Fibroblast of skin of back (primary cell): ENCODE measurements at places on chromosomes 6 and 20.

DNA sequence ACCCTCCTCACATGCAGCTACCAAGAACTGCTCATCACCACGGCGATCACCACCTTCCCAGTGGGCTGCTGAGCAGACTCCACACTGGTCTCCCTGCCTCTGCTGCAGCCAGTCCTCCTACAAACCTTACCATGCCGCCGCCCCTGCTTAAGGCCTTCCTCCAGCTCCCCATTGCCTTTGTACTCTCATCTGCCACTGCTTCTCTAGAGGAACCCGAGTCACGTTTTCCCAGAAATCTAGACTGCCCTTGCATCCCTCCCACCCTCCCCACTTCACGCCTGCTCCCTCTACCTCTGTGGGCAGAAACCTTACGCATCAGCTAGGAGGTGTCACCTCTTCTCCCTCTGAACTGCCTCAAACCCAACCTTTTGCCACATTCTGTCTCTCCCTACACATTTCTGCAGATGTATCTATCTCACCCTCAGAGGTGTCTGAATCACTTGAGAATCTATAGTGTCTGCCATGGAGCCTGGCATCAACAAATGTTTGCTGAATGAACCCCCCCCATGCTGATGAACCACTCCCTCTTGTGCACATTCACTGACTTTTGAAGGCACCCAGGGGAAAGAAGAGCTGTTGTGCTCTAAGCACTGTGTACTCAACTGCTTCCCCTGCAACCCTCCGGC lies 4.3 kb downstream of the E2F1 start:
- no peak for DNase-seq

DNA sequence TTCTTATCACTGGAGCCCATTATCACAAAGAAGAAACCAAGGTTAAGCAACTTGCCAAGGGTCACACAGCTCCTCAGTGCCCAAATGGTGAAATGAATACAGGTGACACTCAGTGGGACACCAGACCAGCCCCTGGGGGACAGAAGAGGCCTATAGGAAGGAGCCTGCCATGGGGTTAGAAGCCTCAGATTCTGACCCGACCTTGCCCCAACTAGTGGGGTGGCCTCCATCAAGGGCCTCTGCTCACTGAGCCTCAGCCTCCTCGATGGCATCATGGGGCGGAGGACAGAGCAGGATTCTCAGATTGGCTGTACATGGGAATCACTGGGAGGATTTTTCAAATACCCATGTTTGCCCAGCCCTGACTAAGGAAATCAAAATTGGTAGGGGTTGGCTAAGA lies 47.6 kb downstream of the MRPL14 start:
- DNase-seq: no peak

DNA sequence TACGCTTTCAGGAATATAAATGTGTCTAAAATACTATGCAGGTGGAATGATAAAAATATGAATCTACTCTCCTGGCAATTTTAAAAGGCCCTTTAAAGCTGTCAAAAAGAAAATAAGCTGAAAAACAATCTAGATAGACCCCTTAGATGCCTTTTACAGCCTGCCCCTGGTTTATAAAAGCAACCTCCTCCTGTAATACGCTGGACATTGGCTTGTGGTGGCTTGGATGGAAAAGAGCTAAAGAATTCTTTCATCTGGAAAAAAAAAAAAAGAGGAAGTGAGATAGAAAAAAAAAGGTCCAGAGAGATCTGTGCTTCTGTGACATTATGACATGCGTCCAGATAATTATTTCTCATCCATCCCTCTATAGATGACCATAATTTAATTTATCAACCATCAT lies 115.9 kb upstream of the NRSN1 start:
- DNase-seq: no peak

GRCh38 chr20:31547017-31547675 lies 32.9 kb downstream of the HM13 start:
- DNase-seq: peak; percentile 88

- no peak for DNase-seq
These were observed 61.0 kb downstream of the SMLR1 start for GRCh38 chr6:130888246-130888645.

DNA sequence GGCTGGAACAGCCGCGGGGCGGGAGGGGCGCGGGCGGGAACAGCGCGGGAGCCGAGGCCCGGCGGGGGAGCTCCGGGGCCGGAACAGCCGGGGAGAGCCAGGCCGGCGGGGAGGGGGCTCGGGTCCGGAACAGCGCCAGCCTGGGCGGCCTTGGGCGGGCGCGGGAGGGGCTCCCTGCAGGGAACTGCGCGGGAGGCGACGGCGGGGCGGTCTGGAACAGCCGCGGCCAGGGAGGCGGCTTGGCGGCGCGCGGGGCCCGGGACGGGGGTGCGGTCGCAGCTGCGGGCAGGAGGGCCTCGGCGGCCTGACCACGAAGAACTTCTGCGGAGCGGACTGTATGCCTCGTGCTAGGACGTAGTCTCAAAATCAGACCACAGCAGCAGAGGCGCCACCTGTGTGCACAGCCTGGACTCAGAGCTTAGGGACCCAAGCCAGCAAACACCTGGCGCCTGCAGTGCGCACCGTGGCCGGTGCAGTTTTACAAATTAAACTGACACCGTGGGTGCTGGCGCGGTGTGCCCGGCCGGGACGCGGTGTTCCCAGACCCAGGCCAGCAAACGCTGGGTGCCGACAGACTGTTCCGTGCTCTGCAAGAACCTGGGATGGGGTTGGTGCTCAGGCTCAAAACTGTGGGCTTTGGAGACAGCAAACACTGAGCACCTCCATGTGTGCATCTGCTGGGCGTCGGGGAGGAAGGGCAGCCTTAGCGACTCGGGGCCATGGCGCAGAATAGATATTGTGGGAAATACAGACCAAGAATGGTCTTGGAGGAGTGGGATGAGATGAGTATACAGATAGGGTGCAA lies 572 bp downstream of the ZNF341 start:
- peak; percentile 83 for DNase-seq

DNA sequence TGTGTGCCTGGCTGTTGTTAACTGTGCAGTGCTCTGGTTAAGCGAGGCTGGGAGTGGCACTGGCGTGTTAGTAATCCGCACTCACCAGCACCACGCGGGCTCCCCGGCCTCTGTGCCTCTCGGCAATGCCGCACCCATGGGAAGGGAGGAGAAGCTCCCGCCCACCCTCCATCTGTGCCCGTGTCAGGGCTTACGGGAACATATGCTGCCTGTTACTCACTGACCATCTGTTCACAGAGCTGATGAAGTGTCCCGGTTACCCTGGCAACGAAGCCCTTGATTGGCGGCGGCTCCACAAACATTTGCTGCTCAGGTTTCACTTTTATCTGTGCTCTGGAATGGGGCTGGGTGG lies 114.7 kb downstream of the PSMB1 start:
- DNase-seq: peak; percentile 98

GRCh38 chr6:35177596-35177995 lies 36.2 kb upstream of the SCUBE3 start:
- DNase-seq: peak; percentile 78

- DNase-seq: peak; percentile 49
These were observed 11.2 kb downstream of the BAG2 start for GRCh38 chr6:57183336-57183735.

- DNase-seq: peak; percentile 73
These were observed 189.1 kb downstream of the DTNBP1 start for GRCh38 chr6:15473741-15474161.

GRCh38 chr20:16005021-16005914 lies 568.0 kb downstream of the KIF16B start:
- no peak for DNase-seq

GRCh38 chr6:69866770-69867638 lies 648 bp downstream of the COL19A1 start:
- DNase-seq: peak; percentile 62

DNA sequence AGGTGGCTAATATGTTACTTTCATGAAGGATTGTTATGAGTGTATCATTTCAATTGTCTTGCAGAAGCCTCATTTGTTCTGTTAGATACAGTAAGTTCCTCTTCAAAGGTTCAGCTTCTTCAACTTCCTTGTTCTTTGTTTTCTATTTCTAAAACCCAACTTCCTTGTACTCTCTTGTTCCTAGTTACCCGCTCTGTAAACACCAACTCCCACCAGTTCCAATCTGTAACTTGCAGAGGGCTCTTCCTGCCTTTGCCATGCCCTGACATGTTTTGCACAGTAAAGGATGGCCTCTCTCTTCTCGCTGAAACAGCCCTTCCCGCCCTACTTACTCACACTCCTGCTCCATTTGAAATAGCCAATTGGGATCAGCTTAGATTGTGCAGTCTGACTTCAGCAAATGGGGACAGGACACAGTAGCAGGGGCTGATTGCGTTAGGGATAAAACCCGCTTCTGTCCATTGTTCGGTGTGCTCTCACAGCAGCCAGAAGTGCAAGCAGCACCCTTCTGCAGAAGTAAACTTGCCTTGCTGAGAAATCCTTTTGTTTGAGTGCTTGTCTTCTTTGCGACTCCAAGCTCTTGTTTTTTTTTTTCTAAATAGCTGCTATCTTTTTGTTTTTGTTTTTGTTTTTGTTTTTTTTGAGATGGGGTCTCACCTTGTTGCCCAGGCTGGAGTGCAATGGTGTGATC lies 45.9 kb upstream of the POU5F1 start:
- no peak for DNase-seq

DNA sequence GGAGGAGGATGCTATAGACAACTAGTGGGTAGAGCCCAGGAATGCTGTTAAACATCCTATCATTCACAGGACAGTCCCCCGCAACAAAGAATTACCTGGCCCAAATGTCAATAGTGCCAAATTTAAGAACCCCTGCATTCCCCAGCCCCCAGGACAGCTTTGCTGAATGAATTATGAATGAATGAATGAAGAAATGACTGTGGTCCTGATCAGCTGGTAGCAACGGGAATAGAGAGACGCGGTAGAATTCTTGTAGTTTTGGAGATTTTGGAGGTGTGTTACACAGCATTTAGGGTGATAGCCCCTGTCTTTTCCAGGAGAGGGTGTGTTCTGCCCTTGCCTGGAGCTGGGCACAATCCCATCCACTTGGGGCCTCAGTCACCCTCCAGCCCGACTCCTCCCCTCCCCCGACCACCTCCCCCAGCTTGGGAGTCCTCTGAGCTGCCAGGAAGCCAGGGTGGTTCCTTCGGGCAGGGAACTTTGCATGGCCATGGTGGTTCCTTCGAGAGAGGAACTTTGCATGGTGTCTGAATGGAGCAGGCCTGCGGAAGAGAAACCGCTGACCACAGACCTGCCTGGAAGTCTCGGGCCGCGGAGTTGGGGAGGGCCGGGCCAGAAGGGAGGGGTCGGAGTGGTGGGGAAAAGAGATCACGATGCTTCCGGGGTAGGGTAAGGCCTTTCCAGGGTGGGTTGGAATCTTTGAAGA lies 1.0 kb upstream of the HCK start:
- no peak for DNase-seq

DNA sequence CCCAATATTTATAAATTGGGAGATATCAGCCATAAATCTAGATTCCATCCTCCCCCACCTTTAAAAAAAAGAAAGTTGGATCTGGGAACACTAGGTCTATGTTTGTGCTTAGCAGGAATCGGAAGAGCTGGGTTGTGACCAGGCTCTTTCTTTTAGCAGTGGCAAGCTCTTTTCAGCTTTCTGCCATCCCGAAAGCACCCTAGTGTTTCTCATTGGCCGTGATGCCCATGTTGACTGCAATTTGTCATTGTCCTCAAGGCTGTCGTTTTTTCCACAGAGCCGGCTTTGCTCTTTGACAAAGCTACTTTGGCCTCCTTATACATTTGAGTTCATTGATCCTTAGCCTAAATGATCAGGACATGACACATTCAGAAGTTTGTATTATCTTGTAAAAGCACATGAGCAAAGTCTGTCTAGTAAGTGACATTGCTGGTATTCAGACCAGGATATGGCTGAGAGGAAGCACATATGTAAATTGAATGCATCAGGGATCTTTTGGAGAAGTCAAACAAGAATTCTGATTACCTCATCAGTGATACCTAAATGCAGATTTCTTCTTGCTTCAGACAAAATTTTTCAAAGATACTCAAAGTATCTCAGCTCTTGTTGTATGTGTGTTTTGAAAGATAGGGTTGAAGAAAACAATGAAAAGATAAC lies 50.1 kb downstream of the CARMIL1 start:
- no peak for DNase-seq

DNA sequence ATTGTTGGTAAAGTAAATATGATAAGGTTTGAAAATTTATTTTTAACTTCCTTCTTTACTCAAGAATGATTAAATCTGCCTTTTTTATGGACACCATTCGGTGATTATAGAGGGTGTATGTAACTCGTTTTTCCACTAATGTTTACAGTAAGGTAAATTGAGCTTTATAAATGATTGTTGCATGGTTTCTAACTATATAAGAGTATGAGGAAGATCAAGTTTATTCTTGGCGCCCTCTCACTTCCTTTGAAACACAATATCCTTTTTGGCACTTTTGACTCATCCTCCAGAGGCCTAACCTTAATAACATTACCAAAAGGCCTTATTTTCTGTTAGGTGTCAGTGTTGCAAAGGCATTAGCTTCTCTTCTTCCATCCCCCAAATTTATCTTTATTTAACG lies 41.8 kb upstream of the MTRF1L start:
- DNase-seq: no peak

DNA sequence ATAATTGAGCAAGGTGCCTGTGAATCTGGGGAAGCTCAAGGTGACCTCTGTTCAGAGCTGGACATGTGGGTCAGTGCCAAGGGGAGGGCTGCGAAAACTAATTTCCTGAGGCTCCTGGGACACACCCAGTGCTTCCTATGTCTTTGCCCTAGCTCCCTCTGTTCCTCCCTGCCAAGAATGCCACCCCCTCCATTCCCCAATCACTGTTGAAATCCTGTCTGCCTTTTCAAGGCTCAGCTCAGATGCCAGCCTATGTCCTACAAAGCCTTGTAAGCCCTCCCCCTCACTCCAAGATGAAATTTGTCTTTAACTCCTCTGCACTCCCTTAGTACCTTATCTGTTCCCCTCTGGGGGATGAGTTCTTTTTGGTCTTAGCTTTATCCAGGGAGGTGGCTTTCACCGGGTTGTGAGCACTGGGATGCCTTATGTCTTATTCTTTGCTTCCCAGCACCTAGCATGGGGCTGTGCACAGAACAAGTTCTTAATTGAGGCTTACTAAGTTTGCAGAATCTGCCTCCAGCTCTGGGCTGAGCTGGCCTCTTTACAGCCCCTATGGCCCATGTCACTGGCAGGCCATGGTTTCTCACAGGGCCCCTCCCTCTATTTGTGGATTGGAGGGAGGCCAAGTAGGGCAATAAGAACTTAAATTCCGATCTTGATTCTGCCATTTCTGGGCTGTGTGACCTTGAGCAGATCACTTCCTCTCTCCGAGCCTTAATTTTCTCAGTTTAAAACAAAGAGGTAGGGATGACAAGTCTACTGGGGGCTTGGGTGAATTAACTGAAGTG lies 51.5 kb upstream of the EPB41L1 start:
- DNase-seq: no peak

DNA sequence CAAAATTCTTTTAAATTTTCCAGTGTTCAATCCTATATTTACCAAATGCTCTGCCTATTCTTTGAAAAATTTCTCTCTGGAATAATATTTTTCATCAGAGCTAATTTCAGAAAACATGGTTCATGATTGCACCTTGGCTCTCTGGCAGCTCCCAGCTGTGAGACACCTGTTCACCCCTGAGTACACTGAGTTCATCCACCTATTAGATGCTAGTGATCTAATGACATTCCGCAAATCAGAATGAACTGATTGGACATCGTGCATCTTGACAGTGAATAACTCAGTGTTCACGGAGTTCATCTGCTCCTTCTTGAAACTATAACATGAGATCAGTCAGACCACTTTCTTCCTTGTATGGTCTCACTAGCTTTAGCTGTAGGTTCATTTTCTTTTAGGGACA lies 3.9 kb upstream of the SHPRH start:
- DNase-seq: no peak

GRCh38 chr20:40331249-40331648 lies 357.8 kb downstream of the MAFB start:
- DNase-seq: no peak
